HFFc6 (cell line): ENCODE measurements at places on chromosomes 5 and 9.

DNA sequence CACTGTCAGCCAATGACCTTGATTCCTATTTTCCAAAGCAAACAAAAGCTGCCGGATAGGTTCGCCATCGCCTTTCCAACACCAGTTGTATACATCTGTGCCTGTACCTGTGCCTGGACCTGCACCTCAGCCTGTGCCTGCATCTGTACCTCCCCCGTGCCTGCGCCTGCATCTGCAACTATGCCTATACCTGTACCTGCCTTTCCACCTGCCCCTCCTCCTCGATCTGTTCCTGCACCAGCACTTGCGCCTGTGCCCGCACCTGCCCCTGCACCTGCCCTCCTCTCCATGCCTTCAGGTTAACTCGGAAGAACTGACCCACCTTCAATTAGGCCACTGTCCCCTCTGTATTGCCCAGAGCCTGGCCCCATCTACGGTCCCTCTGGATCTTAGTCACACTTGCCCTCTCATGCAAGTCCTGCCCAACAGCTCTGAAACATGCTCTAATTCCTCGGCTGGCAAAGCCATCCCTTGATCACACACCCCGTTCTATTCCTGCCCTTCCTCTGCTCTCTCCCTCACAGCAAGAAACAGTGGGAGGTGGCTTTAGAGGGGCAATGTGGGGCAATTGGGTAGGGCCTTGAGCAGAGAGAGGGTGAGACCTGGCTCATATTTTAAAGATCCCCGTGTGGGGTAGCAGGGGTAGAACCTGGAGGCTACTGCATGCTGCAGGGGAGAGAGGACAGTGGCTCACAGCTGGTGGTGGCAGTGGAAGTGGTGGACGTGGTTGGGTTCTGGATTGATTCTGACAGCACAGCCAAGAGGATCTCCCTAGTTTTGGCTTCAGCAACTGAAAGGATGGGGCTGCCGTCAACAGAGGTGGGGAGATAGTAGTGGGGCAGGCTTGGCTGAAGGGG, 59.6 kb upstream of the PHYKPL start:
- no peaks in the 10 kb centered on the region; the same call in 1 of the 2 replicates for H3K36me3 ChIP-seq
- peaks cover 34% of the 10 kb centered on the region for H3K27me3 ChIP-seq
- H3K4me3 ChIP-seq, result no peak overlapping the region
- H3K27ac ChIP-seq, result no peak overlapping the region

DNA sequence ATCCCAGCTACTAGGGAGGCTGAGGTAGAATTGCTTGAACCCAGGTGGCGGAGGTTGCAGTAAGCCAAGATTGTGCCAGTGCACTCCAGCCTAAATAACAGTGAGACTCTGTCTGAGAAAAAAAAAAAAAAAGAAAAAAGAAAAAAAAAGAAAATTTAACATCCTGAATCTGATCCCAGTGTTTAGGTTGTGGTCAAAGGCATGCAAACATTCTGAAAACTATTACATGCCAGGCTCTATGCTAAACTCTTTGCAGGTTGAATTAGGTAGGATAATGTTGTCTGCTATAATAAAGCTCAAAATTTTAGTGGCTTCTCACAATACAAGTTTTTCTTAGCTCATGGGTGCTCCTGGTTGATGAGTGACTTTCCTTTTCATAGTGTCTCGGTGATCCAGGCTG, 367.4 kb downstream of the PSAT1 start:
- no peaks in the 10 kb centered on the region for H3K27me3 ChIP-seq
- peaks cover 45% of the 10 kb centered on the region for H3K4me1 ChIP-seq
- no peak for DNase-seq

- H3K36me3 ChIP-seq, result peaks cover 14% of the 10 kb centered on the region; the same call in 1 of the 2 replicates
- peak overlapping the region; percentile 5; the same call in 1 of the 2 replicates for H3K27ac ChIP-seq
- no peak for DNase-seq
- H3K4me1 ChIP-seq, result peaks cover 27% of the 10 kb centered on the region
- no peak overlapping the region for H3K4me3 ChIP-seq
- H3K27me3 ChIP-seq, result no peaks in the 10 kb centered on the region; the same call in 1 of the 2 replicates
These were observed 62.1 kb downstream of the SLC44A1 start for GRCh38 chr9:105306351-105307140.

GRCh38 chr9:132044176-132044875, 35.3 kb downstream of the MED27 start:
- peaks cover 23% of the 10 kb centered on the region for H3K36me3 ChIP-seq
- peak overlapping the region; percentile 69 for H3K27ac ChIP-seq
- no peak for DNase-seq
- H3K4me3 ChIP-seq, result no peak overlapping the region
- H3K4me1 ChIP-seq, result peaks cover 82% of the 10 kb centered on the region

GRCh38 chr5:68444833-68445232, 229.3 kb downstream of the PIK3R1 start:
- H3K36me3 ChIP-seq, result no peaks in the 10 kb centered on the region
- H3K27ac ChIP-seq, result no peak overlapping the region
- no peak for DNase-seq
- H3K4me1 ChIP-seq, result peaks cover 21% of the 10 kb centered on the region
- no peak overlapping the region for H3K4me3 ChIP-seq
- H3K27me3 ChIP-seq, result no peaks in the 10 kb centered on the region

GRCh38 chr5:167915237-167915636, 376.2 kb upstream of the WWC1 start:
- DNase-seq, result no peak
- H3K36me3 ChIP-seq, result no peaks in the 10 kb centered on the region
- H3K27me3 ChIP-seq, result peaks cover under 1% of the 10 kb centered on the region; the same call in 1 of the 2 replicates
- peaks cover 14% of the 10 kb centered on the region; the same call in 1 of the 2 replicates for H3K4me1 ChIP-seq
- no peak overlapping the region for H3K27ac ChIP-seq

- no peaks in the 10 kb centered on the region; the same call in 1 of the 2 replicates for H3K27me3 ChIP-seq
- DNase-seq, result peak; percentile 74
- H3K27ac ChIP-seq, result peak overlapping the region; percentile 88
- peaks cover 85% of the 10 kb centered on the region for H3K4me1 ChIP-seq
- peaks cover 7% of the 10 kb centered on the region for H3K36me3 ChIP-seq
These were observed 108.5 kb downstream of the C9orf152 start for GRCh38 chr9:110099236-110100095.

DNA sequence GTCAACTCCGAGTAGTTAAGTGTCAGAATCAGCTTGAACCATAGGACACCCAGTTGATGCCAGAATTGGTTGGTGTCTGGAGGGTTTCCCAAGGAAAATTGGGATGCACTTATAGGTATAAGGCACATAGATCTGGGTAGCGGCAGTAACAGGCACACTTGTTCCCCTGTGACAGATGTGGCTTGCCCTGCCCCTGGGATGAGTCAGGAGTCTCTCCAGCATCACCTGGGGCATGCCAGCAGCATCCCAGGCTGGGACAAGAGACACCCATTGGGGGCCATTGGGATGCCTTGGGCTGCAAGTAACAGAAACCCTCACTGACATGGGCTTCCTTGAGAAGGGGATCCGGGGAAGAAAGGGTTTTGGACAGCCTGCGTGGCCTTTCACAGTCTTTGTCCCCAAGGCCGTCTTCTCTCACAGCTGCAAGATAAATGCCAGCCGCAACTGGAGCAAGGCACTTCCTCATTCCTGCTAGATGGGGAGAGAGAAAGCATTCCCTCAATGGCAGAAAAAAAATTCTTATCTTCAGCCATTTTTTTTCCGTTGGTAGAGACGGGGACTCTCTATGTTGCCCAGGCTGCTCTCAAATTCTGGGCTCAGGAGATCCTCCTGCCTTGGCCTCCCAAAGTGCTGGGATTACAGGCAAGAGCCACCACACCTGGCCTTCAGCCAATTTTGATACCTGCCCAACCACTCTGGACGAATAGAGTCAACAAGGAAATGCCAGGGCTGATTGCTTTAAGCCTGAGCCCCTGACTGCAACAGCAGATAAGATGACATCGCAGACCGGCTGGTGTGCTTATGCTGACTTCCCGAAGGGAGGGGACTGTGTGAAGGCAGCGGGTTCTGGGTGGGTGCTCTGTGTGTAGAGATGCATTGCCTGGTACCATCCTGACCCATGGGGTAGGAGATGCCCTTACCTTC, 13.3 kb upstream of the RNF130 start:
- H3K36me3 ChIP-seq, result no peaks in the 10 kb centered on the region; the same call in 1 of the 2 replicates
- no peak for DNase-seq
- no peaks in the 10 kb centered on the region for H3K4me1 ChIP-seq
- H3K27ac ChIP-seq, result no peak overlapping the region
